Activated CD4-positive, alpha-beta T cell treated with anti-CD3 and anti-CD28 coated beads, Interleukin-2, amount 10 ng/mL, durations not matched to agents 7 days and 5 days (primary cell): ENCODE measurements at places on chromosomes 1 and 21.

GRCh38 chr1:56466538-56466937, 112.8 kb downstream of the PLPP3 start:
- no peak for DNase-seq

DNA sequence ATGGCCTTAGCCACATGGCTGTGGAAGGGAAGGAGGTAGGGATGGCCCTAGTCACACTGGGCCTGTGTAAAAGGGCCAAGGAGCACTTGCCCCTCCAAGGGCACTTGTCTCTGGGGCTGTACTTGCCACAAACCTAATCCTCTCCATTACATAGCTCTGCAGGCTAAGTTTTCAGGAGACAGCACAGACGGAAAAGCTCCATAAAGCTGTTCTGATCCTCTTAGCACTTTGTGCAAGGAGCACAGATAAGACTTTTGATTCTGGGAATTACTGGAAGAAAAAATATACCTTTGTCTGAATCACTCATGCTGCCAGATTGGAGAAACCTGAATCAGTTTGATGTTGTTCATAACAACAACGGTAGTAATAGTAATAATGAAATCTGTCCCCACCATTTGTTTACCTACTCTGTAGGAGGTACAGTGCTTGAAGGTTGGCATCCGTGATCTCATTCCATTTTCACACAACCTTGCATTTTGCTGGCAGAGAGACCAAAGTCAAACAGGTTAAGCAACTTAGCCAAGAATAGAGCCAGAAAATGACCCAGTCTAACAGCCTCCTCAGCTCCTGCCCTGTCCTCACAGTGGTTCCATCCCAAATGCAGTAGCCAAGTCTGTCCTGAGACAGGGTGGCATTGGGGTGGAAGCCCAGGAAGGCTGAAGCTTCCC, 207.1 kb downstream of the ROR1 start:
- no peak for DNase-seq

GRCh38 chr1:207612762-207613161, 32.2 kb upstream of the CR1L start:
- DNase-seq: no peak

DNA sequence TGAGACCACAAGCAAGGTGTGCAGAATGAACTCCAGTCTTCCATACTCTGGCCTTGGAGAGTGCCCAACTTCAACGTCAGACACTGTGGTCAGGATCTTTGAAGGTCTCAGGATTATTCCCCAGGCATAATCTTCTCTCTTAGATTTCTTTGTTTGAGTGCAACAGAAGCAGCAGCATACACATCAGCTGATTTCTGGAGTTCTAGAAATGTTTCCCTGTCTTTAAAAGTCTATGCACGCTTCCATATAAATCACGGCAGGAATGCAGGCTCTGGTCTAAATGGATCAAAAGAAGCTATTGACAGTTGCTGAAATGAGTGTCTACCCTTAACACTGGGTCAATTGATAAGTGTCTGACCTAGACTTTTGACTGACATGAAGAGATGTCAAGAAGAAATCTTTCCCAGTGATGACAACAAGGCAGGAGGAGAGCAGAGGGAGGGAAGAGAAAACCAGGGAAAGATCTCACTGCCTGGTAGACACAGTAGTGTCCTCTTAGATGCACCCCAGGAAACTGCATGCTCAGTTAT, 279.7 kb downstream of the SPATA17 start:
- DNase-seq: no peak
